SHP77 (cell line): ENCODE measurements at places on chromosomes 13 and 19.
A peak's percentile ranks its signal among the peaks of the same experiment; 100 is the strongest.

DNA sequence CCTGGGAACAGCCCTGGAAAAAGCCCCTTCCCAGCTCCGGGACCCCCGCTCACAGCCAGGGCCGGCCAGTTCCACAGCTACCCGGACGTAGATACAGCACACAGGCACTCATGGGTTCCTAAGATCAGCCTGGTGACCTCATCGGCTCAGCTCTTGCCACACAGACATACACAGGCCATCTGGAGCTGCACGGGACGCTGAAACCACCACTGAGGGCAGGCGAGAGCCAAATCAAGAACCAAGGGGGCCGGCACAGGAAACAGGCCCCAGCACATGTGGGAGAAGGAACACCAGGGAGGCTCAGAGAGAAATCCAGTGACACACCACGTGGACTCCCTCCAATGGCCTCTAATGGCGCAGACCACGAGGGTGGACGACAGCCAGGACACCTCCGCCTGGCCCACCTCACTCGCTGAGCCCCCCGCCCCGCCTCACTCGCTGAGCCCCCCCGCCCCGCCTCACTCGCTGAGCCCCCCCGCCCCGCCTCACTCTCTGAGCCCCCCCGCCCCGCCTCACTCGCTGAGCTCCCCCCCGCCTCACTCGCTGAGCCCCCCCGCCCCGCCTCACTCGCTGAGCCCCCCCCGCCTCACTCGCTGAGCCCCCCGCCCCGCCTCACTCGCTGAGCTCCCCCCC is 69.7 kb upstream of the C13orf46 start:
- peak; percentile 69 for DNase-seq

DNA sequence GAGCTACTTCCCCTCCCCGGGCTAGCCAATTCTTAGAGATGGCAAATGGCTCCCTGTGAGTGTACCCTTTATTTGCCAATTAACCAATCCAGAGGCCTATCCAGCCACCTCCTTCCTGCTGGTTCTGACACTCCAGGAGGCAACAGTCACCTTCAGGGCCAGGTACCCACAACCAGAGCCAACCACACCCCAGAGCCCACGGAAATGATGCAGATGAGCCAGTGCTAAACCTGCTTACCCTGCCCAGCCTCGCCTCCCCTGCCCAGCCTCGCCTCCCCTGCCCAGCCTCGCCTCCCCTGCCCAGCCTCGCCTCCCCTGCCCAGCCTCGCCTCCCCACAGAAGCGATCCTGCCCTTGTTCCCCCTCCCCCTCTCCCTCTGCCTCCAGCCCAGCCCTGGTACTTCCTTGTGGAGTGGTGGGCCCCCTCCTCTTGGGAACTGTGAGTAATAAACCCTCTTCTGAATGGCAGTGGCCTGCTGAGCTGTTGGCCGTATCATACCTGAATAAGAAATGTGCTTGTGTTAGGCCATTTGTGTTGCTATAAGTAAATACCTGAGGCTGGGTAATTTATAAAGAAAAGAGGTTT is 173.8 kb upstream of the RNF113B start:
- DNase-seq, result no peak

GRCh38 chr13:34176633-34177032 is 358.7 kb downstream of the RFC3 start:
- DNase-seq, result no peak

DNA sequence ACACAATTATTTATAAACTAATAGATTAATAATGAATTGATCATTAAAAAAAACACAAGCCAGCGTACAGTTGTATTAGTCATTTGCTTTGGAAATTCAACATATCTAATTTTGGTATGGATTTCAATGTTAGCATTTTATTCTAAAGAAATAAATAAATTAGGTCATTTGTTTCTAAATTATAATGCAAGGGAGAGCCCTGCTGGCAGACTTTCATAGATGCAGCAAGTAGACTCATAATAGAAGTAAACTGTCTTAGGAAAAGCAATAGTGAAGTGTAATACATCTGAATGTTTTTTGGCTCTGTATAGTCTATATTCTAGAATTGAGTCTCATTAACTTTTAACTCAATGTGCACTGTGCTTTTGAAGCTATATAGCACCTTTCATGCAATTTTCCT is 982.4 kb upstream of the MIR17HG start:
- DNase-seq, result no peak

DNA sequence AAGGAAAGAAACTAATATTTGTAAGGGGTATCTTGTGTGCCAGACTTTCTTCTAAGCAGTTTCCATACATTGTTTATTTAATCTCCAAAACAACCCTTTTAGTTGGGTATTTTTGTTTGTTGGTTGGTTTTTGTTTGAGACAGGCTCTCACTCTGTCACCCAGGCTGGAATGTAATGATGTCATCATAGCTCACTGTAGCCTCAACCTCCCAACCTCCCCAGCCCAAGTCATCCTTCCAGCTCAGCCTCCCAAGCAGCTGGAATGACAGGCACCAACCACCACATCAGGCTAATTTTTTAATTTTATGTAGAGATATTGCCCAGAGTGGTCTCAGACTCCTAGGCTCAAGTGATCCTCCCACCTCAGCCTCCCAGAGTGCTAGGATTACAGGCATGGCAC is 41.2 kb upstream of the LSM14A start:
- DNase-seq, result no peak

DNA sequence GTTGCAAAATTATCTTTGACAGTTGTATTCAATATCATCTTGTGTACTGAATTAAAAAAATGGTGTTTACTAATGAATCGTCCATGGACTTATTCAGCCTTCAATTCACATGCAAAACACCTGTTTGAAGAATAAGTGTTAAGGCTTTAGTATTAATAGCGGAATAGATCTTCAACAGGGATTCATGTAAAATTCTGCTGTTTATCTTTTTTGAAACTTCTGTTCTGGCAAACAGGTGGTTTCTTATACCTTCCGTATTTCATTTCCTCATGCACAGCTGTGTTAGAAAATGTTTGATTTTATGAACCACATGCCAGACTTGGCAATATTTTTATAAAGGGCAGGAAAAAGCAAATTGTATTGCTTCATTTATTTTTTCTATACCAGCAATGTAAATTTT is 255.7 kb downstream of the DACH1 start:
- no peak for DNase-seq

DNA sequence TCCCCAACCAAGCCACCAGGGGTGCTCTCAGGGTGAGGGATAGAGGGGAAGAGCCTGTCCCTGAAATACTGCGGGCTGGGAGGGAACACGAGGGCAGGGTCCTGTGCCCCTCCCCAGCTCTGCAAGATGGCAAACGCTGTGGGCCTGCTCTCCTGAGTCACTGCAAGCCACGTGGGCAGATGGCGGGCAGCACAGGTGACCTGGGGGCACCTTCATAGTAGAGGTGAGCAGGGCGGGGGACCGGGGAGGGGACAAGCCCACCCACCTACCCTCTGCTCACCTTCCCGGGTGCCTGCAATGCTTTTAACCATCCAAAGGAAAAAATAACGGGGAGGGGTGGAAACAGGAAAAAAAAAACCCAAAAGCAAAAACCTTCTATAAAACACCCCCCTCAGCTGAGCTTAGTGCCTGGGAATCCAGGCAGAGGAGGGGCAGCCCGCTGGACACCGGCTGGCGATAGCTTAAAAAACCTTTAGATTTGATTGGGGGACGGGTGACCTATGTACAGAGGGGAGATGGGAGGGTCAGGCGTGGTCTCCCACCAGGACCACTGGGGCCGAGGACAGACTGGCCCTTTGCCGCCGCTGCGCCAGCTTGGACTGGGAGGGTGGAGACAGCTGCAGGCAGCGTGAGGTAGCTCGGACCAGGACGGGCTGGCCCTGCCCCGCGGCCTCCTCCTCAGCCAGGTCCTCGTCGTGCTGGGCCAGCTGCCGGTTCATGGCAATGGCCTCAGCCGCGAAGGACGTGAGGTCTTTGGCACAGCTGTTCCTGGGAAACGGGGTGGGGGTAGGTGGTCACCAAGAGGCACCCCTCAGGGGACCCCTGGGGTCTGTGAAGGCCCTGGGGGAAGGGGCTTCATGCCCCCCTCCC is 11.7 kb downstream of the MKNK2 start:
- DNase-seq, result no peak

- DNase-seq, result no peak
Measured at GRCh38 chr19:46206176-46206575, 23.4 kb upstream of the IGFL1 start.

DNA sequence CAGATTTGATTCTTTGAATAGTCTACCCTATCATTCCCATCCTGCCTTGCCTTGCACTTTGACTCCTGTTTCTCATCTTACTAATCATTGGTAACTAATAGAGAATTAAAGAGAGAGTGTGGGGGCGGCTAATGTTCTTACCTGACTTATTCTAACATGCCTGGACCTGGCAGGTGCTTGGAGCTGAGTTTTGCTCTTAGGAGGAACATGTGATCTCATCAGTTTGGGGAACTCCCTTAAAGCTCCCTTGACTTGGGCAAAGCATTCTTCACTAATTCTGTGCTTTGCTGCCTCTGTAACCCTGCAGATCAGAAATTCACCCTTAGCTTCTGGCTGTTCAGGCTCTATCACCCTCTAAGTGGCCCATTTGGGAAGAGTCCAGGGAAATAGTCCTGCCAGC is 861.1 kb downstream of the GPC5 start:
- no peak for DNase-seq

DNA sequence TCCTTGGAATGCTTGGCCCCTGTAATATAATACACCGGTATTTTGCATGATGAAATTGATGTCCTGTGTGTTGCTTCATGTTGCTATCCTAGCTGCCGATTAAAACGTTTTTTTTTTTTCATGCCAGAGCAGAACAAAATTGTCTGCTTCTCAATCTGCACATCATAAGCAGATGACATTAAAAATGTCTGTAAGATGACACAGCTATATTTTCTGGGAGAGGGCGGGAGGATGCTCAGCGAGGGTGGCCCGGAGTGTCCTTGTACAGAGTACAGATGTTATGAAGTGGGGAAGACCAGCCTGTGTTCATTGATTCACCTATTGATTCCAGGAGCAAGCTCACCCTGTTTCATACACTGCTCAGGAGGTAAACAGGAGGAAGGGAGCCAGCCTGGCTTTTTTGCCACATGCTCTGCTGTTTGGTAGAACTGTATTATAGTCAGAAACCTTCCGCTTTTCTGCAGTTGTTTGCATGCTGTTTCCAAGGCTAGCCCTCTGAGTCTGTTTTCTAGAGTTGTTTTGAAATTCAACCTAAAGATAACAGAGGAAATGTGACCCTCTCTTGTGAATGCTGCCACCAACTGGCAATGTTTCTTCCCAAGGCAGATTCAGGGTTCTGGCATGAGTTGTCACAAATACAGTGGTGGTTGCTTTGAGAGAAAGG is 4.7 kb upstream of the IRS2 start:
- peak; percentile 82 for DNase-seq

GRCh38 chr13:94176561-94176960 is 302.9 kb downstream of the DCT start:
- DNase-seq, result no peak

DNA sequence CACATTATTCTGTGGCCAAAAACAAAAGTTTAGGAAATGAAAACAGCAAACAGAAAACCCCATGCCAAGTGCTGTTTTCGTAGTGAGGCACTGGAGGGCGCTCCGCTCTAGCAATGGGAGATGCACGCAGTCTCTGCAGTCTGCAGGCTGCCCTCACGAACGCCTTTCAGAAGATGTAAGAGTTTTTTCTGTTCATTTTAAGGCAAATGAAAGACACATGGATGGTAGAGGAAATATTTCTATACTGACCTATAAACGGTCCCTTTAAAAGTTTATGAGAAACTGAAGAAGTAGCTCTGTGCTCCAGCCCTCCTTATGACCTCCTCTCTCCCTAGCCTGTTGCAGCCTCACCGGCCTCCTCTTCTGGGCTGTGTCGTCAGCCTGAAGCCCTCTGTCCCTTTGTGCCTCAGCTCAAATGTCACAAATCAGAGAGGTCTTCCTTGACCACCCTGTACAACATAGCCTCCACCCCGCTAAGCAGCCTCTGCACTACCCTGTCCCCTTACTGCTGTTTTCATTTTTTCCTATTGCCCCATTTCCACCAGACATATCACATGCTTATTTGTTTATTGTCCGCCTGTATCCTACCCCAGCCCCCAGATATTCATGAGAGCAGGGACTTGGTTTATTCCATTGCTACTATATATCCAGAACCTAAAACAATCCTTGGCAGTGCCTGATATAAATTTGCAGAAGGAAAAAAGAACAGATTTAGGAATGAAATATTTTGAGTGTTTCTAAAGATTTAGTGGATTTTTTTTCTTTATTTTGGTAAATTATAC is 116.4 kb downstream of the TM9SF2 start:
- peak; percentile 59 for DNase-seq

DNA sequence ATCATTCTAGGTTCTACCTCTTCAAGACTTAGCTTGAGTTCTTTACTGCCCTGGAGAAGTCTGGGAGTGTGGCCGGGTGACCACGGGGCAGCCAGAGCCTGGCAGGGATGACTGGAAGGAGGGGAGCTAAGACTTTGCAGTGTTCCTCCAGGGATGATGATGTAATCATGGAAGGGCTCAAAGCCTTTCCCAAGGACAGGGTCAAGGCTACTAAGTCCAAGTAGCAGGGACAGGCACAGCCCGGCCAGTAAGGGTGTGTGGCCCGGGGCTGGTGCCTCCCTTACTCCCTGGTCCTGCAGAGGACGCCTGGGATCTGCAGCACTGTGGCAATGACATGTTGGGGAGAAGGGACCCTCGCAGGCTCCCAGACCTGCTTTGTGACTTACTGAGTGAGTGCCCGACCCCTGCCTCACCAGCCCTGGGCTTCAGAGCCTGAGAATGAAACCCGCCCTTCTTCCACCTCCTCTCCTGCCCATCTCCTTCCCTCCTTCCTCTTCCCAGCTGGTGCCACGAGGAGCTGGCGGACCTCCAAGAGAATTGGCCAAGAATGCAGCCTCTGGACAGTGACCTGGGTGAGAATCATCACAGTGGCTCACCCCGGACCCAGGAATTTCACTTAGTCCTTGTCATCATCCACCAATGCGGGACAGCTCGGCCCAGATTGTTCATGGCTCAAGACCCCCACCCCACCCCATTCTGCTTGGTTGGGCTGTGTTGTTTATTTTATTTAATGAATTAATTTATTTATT is 15.6 kb upstream of the FBXO17 start:
- DNase-seq, result no peak
